CD14-positive monocyte (primary cell): ENCODE measurements at places on chromosomes 11 and 22.

GRCh38 chr11:37689951-37690350 lies 1091.9 kb upstream of the RAG2 start:
- DNase-seq: no peak

GRCh38 chr11:78151804-78152203 lies 12.4 kb upstream of the ALG8 start:
- no peak for DNase-seq

GRCh38 chr22:37187552-37187890 lies 526 bp downstream of the C1QTNF6 start:
- DNase-seq: no peak

DNA sequence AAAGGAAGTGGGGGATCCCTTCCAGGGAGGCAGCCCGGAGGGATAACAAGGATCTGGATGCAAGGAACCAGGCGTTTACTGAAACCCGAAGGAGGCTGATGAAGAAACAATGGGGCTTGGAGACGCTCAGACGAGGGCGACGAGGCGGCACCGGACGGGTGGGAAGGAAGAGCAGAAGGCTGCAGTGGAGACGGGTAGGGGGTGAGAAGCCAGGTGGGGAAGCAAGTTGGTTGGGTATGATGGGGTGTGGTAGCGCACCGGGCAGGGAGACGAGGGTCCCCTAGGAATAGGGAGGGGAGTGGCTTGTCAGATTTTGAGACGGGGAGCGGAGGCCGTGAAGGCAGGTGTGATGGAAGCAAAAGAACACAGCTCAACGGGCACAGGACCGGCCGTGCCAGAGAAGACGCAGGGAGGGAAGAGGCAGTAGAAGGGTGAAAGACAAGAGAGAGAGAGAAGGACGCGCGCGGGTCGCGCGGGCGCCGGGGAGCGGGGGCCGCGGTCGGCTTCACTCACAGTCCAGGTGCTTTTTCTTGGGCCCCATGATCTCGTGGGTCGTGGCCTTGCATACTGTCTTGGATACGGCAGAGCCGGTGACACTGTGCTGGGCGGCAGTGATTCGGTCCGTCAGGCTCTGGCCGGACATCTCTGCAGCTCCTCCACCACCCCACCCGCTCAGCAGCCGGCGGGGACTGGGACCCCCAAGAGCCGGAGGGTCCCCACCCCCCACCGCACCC lies 579 bp downstream of the PICALM start:
- DNase-seq: no peak

DNA sequence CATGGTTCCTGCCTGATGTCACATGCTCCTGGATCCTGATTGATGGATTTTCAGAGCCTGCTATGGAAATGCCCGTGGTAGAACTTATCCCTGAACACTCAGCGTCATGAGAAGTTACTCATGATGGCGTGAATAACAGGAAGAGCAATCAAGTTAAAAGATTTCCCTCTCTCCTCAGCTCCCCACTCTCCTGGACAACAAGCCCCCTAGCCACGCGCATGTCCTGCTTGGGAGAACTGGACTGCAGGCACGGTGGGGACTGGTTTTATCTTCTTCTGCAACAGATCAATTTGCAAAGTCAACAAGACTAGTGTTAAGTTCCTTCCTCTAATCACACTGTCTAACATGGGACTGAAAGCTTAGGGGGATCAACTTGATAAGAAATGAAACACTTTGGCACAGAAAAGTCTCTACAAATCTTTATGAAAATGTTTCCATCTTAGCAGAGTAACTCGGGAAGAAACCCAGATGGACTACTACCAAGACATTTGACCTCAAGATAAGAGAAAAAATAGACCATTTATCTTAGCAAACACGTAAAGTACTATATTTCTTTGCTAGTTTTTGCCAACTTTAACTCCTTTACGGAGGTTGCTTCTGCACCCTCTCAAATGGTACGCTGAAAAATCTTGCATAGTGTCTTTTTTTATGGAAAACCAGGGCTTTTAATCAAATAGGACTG lies 27.6 kb downstream of the POU2AF1 start:
- DNase-seq: no peak

GRCh38 chr22:37485395-37486223 lies 575 bp downstream of the MFNG start:
- peak; percentile 24 for DNase-seq

DNA sequence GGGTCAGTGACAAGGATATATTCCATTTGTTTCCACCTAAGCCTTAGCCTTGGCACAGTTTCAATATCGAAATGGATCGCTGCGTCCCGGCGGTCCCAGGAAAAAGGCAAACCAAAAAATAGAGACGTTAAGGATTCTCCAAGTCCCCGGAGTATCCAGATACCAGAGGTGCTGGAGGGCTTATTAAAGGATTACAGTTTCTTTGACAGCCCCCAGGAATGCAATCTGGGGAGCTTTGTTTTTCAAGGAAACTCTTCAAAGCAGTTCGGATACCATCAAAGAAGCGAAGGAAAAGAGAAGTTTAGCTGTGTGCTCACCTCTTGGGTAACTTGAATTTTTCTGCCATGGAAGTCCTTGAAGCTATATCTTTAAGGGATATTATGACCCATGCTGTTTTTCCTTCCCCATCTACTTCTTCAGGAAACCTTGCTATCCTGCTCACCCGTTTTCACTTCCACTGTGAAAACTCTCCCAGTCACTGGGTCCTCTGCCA lies 600 bp upstream of the GPR83 start:
- DNase-seq: no peak

GRCh38 chr11:47425611-47426010 lies 628 bp downstream of the PSMC3 start:
- DNase-seq: no peak

DNA sequence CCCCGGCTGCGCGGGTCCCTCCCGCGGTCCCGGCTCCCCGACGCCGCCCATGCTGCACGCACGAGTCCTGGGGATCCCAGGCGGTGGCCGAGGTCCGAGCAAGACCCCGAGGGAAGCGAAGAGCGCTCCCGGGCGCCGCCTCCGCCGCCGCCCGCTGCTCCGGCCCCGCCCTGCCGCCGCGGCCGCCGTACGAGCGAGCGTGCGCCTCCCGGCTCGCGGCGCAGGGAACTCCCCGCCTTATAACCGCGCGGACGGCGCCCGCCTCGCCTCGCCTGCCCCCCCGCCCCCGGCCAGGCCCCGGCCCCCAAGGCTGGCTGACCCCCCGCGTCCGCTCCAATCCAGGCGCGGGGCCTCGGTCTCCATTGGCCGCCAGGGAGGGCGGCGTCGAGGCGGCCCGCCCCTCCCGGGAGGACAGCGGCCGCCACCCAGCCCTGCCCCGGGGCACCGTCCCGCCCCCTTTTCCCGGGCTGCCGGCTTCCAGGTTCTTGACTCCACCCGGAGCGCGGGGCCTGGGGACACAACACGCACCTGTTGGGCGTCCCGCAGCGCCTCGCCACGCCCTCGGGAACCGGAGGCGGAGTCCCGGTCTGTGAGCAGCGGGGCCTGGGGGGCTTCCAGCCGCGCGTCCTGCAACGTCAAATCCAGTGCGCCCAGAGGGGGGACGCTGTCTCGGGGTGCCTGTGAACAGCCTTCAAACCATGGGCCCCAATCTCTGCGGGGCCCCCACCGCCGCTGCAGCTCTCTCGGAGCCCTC lies at the start of gene FADS3:
Gene FADS3, minus strand, starts transcription at position 215 of the 754 bp plus-strand sequence. Its CDS starts 164 bp downstream, at position 51.
- DNase-seq: peak; percentile 49

DNA sequence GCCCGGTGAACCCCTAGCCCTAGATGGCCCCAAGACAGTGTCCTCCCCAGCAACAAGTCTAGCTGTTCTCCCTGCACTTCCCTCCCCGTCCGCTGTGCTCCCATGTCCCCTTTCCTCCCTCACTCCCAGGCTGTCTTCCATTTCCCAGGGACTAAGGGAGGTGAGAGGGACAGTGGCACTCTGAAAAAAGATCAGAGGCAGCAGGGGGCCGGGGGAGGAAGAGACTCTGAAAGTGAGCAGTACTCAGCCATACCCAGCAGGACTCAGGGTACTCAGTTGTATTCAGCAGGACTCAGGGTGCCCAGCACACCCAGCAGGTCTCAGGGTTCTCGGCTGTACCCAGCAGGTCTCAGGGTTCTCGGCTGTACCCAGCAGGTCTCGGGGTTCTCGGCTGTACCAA lies 48.4 kb upstream of the THY1 start:
- no peak for DNase-seq

- DNase-seq: no peak
Observed at GRCh38 chr11:1353383-1354124, 36.2 kb upstream of the BRSK2 start.

GRCh38 chr22:36350751-36351594 lies 36.8 kb downstream of the MYH9 start:
- no peak for DNase-seq

GRCh38 chr11:115599125-115599524 lies 94.9 kb upstream of the CADM1 start:
- no peak for DNase-seq

DNA sequence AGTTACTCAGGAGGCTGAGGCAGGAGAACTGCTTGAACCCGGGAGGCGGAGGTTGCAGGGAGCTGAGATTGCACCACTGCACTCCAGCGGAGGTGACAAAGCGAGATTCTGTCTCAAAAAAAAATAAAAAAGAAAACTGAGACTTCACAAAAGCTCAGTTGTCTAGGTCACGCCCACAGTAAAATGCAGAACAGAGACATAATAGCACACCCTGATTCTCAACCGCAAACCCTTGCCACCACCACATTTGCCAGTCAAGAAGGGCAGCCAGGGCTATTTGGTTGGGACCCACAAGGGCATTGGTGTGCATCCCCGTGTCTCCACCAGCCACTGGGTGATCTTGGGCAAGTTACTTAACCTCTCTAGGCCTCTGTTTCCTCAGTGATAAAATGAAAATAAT lies 25.4 kb downstream of the CREB3L1 start:
- DNase-seq: peak; percentile 70

DNA sequence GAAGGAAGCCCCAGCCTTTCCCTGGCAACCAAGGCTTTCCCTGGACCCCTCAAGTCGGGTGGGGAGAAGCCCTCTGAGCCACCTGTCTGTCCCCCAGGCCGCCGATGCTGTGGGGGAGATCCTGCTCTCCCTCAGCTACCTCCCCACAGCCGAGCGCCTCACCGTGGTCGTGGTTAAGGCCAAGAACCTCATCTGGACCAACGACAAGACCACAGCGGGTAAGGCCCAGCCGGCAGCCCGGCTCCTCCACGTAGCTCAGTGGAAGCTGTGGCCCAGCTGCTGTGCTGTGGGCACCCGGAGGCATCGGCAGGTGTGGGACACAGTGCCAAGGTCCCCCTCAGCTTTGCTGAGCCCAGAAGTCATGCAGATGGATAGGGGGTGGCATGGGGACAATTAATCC lies 12.2 kb upstream of the RHOD start:
- no peak for DNase-seq

GRCh38 chr11:44266056-44266780 lies 43.7 kb downstream of the ALX4 start:
- no peak for DNase-seq

DNA sequence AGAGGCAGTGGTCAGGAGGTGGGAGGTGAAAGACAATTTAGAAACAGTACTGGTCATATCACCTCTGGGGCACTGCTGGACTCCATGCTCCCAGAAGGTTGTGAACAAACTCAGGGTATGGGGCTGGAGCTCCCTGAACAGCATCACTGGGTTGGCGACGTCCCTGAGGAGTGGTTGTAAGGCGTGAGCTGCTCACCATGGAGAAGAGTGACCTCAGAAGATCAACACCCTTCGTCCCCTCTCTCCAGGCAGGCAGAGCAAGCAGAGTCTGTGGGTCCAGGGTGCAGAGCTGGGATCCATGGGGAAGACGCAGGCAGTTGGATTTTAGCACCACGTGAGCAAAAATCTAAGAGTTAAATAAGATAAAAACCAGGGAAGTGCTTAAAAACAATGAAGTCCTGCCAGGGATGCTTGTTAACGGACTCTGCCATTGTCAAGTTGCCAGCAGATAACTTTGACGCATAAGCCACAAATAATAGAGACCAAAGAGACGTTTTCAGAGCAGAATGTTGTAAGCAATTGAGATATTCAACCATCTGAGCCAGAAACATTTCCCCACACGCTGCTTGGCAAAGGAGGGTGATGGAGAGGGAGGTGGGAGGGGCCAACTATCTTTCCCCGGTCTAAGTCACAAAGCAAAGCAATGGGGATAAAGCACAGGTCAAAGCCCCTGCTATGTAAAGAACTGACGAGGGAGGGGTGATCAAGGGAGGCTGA lies 13.6 kb downstream of the PNPLA5 start:
- no peak for DNase-seq

DNA sequence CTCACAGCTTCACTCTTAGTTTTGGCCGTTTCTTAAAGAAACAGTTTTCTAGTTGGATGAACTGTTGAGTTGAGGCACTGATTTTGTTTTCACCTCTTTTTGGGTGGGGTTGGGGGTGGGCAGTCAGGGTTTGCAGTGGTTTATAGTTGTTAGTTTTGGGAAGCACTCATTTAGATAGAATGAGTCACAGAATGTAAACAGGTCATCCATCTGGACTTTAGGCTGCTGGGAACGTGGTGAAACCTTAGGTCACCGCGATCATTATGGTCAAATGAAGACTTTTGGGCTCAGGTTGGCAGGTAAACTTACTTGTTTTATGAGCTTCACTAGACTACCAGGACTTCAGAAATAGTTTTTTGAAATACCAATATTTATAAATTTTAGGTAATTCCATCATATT lies 48.4 kb downstream of the CSTPP1 start:
- no peak for DNase-seq

DNA sequence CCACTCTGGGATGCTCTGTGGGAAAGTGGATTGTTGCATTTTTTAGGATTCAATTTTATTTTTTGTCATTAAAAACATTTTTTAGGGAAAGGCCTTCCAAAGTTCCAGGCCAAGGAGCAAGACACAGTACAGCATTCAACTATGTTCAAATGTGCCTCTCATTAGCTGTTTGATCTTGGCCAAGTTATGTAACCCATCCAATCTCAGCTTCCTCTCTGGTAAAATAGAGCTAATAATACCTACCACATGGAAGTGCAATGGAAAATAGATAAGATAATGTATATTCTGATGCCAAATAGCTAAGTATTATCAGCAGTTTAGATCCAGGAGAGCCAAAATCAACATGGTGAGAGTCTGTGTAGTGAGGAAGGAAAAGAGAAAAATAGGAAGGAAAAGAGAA lies 220.3 kb upstream of the SESN3 start:
- no peak for DNase-seq

DNA sequence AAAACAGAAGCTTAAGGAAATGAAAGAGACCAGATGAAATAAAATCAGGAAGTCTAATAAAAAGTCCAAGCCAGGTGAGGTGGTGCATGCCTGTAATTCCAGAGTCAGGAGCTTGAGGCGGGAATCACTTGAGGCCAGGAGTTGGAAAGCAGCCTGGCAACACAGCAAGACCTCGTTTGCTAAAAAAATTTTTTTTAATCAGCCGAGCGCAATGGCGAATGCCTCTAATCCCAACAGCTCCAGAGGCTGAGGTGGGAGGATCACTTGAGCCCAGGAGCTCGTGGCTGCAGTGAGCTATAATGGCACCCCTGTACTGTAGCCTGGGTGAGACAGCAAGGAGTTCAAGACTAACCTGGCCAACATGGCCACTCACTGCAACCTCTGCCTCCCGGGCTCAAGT lies 8.0 kb downstream of the RAB6A start:
- DNase-seq: no peak
